IgD-negative memory B cell (primary cell): ENCODE measurements at places on chromosomes 5 and 9. TPM values are rescaled to one million over a fixed set of nuclear protein-coding genes. Genes with fewer than 3 reads are reported as not detected.

The C7 gene
- polyA plus RNA-seq = not detected

The LCN2 gene
- 1.5 TPM for polyA plus RNA-seq

The PDLIM7 gene
- polyA plus RNA-seq = 16.3 TPM

The NR2F1 gene
- polyA plus RNA-seq = not detected

The BAAT gene
- not detected for polyA plus RNA-seq

The CRHBP gene
- polyA plus RNA-seq = not detected

The LCN10 gene
- 68.0 TPM for polyA plus RNA-seq

The CCNJL gene
- not detected for polyA plus RNA-seq

The PCDHA1 gene
- not detected for polyA plus RNA-seq

The CXCL14 gene
- not detected for polyA plus RNA-seq

The DPM2 gene
- polyA plus RNA-seq = 44.9 TPM

The CARTPT gene
- not detected for polyA plus RNA-seq

The SPATA6L gene
- polyA plus RNA-seq = not detected

The RAD23B gene
- 17.6 TPM for polyA plus RNA-seq

The FBP2 gene
- not detected for polyA plus RNA-seq

The DDX46 gene
- 24.2 TPM for polyA plus RNA-seq

The SLC45A2 gene
- polyA plus RNA-seq = not detected

The MCIDAS gene
- not detected for polyA plus RNA-seq

The CCNI2 gene
- 0.51 TPM for polyA plus RNA-seq

The CATSPER3 gene
- not detected for polyA plus RNA-seq

The ST8SIA4 gene
- 24.2 TPM for polyA plus RNA-seq

The NDUFB6 gene
- polyA plus RNA-seq = 62.6 TPM

The OR13C3 gene
- not detected for polyA plus RNA-seq

The CYSTM1 gene
- 21.3 TPM for polyA plus RNA-seq

The HSPB3 gene
- not detected for polyA plus RNA-seq

The FAM221B gene
- polyA plus RNA-seq = not detected

The SLC36A3 gene
- not detected for polyA plus RNA-seq

The PCDHB3 gene
- not detected for polyA plus RNA-seq

The MYMK gene
- polyA plus RNA-seq = not detected
